Inflammatory macrophage treated with lipopolysaccharide for 1 hour (primary cell): ENCODE measurements at places on chromosomes 12 and 14.

- no peak for DNase-seq
Observed at GRCh38 chr12:45757172-45757571, 27.7 kb downstream of the ARID2 start.

DNA sequence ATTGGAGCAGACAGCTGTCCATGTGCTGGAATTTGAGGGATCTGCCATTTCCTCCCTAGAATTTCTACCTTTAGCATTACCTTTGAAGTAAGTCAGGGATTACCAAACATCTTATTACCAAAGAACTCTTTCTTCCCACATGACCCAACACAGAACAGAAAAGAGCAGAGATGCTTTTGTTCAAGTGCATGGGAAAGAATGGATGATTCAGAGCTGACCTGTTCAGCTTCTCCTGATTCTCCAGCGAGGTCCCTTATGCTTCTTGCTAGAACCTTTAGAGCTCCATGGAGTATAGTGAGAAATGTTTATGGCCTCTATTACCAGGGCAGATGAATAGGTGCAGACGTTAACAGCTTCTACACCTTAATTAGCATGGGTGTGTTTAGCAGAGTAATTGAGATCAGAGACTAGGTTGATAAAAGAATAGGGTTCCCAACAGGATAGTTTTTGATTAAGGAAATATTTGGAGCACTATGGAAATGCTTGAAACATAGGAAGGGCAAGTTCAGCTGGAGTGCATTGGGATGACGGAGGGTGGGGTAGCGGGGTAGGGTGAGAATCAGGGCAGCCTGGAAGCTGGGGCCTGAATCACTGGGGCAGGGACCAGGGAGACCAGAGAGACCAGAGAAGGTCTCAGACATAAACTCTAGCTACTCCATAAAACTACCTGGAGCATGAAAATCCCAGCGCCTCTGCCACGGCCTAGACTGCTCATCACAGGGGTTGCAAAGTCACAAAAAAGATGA is 223.7 kb downstream of the CACNA1C start:
- no peak for DNase-seq

GRCh38 chr12:132197581-132198354 is 53.5 kb downstream of the NOC4L start:
- no peak for DNase-seq

- DNase-seq = no peak
Observed at GRCh38 chr14:34502545-34503225, 36.8 kb downstream of the EAPP start.

- no peak for DNase-seq
Observed at GRCh38 chr12:5016526-5016925, 27.2 kb upstream of the KCNA5 start.

DNA sequence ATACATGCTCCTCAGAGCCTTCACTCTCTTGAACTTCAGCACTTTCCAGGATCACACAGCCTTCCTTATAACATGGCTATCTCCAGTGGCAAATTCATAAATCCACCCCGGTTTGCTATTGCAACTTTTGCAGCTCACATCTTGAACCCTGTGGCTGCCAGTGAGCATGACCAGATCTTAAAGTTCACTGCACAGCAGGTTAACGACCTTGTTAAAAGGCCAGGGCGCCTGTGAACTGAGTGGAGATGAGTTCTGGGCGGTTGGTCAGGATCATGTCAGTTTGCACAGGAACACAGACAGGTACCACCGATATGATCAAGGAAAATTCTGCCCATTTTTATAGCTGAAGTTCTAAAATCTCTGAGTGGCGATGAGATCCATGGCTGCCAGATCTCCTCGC is 24.7 kb upstream of the LTA4H start:
- DNase-seq = no peak

DNA sequence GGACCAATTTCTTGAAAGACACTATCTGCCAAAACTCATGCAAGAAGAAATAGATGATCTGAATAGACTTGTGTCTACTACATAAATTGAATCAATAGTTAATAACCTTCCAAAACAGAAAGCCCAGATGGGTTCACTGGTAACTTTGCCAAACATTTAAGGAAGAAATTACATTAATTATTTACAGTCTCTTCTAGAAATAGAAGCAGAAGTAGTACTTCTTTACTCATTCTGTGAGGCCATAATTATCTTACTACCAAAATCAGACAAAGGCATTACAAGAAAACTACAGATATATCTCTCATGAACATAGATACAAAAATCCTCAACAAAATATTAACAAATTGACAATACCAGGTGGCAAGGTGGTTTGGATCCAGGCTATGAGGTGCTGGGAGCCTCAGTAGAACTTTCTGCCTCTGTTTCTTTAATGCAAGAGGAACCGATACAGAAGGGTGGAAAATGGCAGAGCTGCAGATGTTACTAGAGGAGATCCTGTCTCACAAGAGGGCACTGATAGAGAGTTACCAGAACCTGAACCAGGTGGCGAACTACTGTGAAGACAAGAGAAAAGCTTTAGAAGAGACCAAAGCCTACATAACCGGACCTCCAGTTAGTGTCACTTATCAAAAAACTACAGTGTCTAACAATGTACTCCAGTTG is 33.7 kb upstream of the KTN1 start:
- no peak for DNase-seq

- DNase-seq = no peak
Observed at GRCh38 chr14:51121096-51121495, 26.2 kb upstream of the TRIM9 start.

DNA sequence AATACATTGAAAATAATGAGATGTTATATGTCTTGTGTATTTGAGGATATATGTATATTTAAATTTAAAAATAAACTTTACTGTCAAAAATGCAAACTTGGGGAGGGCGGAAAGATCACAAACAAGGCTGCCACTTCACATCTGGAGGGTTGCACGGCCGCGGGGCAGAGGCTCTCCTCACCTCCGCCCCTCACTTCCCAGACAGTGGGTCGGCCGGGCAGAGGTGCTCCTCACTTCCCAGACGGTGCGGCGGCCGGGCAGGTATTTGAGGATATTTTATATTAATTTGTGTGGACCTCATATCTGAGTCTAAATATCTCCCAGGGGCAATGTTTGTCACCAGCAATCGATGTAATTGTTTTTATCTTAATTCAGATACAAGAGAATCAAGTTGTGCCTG is 3.7 kb upstream of the CLEC6A start:
- no peak for DNase-seq

GRCh38 chr12:16225692-16226091 is 51.8 kb downstream of the SLC15A5 start:
- no peak for DNase-seq

DNA sequence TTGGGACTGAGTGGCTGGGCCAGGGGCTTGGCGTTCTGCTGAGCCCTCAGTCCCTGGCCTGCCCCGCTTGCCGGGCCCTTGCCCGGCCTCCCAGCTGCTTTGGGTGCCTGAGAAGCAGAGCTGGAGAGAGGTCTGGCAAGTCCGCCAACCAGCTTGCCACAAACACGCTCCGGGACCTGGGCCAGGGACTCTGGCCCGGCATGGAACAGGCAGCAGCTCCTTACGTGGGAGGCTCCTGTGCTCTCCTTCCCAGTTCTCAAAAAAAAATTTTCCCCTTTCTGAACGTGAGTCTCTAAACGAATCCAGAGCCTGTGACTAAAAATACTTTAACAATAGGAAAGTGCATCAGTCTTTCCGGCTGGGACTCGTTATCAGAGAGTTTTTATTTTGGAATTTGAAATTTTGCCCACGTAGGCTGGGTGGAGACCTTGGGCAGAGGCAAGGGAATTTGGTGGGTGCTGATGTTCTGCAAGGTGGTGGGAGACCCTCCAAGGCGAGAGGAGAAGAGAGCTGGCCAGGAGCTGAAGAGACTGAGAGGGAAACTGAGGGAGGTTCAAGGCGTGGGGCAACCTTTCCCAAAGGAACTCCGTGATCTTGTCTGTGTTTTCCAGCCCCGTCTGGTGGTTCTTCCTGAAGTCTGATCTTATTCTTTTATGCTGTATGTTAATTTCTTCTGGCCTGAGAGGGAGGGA is 6.8 kb upstream of the NR4A1 start:
- DNase-seq = no peak

DNA sequence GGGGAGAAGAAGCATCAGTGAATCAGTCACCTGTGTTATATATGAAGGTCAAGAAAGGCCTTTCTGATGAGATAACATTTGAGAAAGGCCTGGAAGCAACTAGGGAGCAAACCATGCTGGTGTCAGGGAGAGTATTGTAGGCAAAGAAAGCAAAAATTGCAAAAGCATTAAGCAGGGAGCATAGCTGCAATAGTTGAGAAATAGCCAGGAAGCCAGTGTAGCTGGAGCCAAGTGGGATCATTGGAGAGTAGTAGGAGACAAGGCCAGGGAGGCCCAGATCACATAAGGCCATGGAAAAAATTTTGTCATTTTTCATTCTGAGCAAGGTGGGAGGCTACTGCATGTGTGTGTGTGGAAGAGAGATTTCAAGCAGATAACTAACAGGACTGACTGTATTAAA is 18.8 kb upstream of the MAGOHB start:
- DNase-seq = no peak
